ENCODE measurements at places on chromosomes 2 and 18.

DNA sequence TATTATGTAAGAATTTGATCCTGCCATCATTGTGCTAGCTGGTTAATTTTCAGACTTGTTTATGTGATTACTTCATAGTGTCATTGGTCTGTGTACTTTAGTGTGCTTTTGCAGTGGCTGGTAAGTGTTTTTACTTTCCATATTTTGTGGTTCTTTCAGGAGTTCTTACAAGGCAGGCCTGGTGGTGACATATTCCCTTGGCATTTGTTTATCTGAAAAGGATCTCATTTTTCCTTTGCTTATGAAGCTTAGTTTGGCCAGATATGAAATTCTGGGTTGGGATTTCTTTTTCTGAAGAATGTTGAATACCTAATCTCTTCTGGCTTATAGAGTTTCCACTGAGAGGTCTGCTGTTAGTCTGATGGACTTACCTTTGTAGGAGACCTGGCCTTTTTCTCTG, 72.8 kb upstream of the MC4R start:
- no peak for DNase-seq

DNA sequence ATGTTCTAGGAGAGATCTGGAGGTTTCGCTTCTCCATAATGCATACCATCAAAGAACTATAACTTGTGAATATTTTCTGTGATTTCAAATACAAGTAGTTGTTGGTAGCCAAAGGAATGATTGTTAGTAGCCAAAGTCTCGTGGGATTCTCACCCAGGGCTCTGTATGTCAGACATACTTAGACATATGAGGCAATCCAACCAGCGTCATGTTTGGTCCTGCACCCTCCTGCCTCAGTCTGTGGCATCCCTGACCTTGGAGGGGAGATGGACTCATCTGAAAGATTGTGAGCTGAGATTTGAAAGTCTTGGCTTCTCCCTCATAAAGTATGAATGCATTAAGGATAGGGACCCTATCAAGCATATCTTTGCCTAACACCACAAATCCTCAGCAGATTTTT, 81.2 kb downstream of the CTIF start:
- DNase-seq: no peak

DNA sequence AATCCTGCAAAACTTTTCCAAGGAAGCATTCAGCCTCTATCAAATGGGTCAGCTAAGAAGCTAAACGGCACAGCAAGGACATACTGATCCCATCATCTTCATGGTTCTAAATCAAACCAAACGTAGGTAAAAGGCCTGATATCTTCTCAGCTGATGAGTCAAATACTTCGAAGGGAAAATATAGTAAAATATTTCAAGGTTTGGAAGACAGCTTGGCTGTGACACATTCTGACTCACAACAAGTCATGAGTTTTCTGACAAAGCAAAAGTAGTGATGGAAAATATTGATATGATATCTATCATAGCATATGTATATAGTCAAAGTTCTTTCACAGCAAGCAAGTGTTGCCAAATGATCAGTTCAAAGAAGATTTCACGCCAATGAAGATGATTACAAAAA, 31.5 kb downstream of the DOCK10 start:
- no peak for DNase-seq

GRCh38 chr2:9403924-9404323, 19.4 kb downstream of the ITGB1BP1 start:
- no peak for DNase-seq

GRCh38 chr2:161238560-161239325, 69.5 kb upstream of the PSMD14 start:
- no peak for DNase-seq

DNA sequence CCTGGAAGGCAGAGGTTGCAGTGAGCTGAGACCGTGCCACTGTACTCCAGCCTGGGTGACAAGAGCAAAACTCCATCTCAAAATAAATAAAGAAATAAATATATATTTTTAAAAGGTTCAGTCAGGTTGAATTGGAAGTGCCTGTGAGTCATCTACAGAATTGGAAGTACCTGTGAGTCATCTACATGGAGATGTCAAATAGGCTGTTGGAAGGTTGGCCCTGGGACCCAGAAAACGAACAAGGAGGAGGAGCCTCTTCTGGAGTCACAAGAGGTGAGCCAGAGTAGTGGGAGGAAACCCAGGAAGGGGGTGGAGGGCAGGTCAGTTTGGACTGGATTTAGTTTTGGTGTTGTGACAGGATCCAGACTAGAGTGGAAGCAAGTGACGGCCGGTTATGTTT, 15.2 kb upstream of the SCYGR1 start:
- no peak for DNase-seq

DNA sequence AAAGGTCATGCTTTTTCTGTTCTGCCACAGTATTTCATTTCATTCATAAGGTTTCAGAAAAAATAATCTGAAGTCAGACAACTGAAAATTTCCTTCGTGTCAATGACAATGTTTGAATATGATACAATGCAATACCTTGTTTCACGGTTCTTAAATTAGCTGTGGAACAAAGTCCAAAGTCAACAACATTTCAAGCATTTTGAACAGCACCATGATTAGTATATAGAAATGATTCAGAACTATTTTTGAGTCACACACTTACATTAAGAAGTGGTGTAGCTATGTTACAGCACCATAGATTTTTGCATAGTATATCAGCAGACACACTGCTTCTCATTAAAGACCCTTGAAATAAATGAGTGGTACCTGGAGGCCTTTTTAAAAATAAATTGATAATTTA, 178.3 kb upstream of the DSEL start:
- no peak for DNase-seq

GRCh38 chr2:131016826-131017741, 76.2 kb downstream of the FAM168B start:
- no peak for DNase-seq

GRCh38 chr18:26657631-26658581, 109.6 kb upstream of the KCTD1 start:
- no peak for DNase-seq
